ENCODE measurements at places on chromosomes 1 and 21.

DNA sequence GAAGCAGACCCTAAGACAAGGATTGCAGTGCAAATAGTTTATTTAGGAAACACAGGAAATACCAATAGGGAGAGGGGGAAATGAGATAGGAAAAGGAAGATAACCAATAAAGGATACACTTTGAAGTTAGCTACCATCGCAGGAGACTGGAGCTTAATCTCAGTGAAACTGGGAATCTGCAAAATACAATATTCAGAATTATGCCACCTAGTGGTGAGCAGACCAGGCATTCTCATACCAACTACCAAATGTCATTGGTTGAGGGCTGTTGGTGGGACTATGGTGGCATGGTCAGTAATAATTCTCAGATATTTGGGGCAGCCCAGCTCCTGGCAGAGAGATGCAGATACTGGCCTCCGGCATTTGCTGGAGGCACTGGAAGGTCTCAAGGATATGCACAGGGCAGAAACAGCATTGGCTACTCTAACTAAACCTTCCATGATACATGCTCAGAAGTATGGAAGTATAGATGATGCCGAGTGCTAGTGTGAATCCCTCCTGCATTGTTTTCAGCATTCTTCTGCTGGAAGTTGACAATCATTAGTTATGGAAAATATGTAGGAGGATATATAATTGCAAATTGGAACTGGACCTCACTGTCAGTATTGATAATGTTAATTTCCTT, 11.8 kb upstream of the ZFP69B start:
- DNase-seq, result no peak

DNA sequence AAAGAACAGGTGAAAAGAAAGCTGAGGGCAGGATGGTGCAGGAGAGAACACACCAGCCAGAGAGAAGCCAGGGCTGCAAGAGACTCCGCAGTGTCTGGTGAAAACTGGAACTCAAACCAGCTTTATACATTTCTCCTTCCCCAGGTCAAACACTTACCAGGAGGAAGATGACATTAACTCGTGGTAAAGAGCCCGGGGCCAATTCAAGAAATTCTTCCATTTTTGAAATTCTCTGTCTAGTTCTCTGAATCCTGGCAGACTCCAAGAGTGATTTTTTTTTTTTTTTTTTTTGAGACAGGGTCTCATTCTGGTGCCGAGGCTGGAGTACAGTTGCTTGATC, 25.8 kb upstream of the SIPA1L2 start:
- no peak for DNase-seq

GRCh38 chr1:67133177-67133576, 1.6 kb downstream of the C1orf141 start:
- no peak for DNase-seq

- no peak for DNase-seq
Measured at GRCh38 chr1:34186741-34187494, 10.2 kb downstream of the C1orf94 start.

- no peak for DNase-seq
Measured at GRCh38 chr1:198264282-198264681, 107.5 kb downstream of the NEK7 start.

GRCh38 chr1:203048555-203049051, 22.3 kb downstream of the PPFIA4 start:
- no peak for DNase-seq

GRCh38 chr21:37566790-37567615, 200.4 kb downstream of the DYRK1A start:
- DNase-seq, result no peak

DNA sequence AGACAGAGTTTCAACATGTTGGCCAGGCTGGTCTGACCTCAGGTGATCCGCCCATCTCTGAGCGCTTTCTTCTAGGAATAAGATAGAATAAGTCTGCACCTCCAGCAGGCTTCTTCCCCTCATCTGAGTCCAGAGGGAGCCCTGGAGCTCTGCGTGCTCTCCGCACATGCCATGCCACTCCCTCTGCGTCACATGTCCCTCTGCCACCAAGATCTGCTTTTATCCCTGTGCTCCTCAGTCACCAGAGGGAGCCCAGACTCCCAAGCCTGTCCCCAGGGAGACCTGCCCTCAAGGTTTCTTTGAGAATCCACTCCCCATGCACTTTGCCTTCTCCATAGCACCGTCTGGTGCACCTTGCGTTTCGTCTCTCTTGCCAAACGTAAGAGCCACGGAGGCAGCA, 213.0 kb downstream of the CAMTA1 start:
- no peak for DNase-seq

DNA sequence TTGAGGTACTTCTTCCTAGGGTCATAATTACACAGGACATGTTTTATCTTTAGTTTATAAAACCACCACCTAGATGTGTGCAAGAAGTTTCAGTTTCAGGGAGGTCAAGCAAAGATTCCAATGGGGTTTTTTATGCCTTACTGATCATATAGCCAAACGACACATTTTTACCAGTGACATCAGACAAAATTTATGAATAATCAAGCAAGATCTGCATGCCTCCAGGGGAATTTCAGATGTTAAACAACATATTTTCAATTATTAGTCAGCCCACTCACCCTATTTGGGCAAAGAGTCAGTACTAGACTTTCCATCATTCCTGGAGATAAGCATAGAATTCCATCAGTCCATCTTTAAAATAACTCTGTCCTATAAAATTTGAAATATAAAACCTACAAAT, 867.4 kb downstream of the KCNT2 start:
- no peak for DNase-seq

GRCh38 chr1:83854456-83854855, 144.5 kb downstream of the TTLL7 start:
- DNase-seq, result no peak

- DNase-seq, result no peak
Measured at GRCh38 chr1:212977781-212978645, 27.7 kb downstream of the VASH2 start.

DNA sequence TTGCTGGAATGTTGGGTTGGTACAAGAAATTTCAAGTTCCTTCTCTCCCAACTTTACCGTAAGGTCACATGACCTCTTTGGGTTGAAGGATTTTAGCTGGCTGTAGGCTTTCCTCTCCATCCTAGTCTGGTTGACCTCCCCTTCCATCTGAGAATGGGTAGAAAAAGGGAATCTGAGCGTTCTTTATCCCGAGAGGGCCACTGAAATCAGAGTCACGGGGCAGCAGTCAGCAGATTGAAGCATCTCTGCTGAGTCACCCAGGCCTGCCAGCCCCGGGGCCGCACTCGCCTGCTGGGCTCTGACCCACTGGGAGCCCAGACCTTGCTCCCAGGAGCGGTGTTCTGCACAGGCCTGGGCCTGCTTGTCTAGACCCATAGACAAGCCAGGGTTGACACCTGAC, 31.0 kb downstream of the TMCC2 start:
- DNase-seq, result no peak

GRCh38 chr1:90715309-90715708, 1.8 kb downstream of the BARHL2 start:
- DNase-seq, result no peak

GRCh38 chr1:45566722-45567121, 16.1 kb downstream of the AKR1A1 start:
- no peak for DNase-seq

DNA sequence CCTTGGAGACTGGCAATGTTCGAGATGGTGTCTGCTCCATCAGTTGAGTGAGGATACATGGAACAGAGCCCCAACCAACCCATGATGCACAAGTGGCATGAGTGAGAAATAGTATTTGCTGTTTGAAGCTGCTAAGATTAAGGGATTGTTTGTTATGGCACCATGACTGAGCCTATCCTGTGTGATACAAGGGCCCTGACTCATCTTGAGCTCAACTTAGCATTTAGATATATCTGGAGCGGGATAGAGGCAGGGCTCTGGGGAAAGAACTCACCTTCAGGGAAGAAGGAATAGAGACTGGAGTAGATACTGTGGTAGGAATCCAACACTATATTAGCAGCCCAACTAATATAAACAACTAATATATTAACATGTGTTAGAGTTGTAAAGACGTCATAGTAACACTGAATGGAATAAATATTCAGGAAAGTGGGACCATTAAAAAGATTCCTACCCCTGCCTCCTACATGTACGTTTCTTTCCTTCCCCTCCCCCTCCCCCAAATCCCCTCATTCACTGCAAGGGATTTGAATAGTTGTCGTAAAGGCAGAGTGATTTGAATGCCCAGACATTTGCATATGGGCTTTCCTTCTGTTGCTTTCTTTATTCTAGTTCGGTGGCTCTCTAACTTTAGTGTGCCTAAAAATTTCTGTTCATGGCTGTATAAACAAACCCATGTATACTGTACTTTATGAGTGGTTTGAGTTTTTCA, 106.6 kb upstream of the POU3F1 start:
- no peak for DNase-seq

DNA sequence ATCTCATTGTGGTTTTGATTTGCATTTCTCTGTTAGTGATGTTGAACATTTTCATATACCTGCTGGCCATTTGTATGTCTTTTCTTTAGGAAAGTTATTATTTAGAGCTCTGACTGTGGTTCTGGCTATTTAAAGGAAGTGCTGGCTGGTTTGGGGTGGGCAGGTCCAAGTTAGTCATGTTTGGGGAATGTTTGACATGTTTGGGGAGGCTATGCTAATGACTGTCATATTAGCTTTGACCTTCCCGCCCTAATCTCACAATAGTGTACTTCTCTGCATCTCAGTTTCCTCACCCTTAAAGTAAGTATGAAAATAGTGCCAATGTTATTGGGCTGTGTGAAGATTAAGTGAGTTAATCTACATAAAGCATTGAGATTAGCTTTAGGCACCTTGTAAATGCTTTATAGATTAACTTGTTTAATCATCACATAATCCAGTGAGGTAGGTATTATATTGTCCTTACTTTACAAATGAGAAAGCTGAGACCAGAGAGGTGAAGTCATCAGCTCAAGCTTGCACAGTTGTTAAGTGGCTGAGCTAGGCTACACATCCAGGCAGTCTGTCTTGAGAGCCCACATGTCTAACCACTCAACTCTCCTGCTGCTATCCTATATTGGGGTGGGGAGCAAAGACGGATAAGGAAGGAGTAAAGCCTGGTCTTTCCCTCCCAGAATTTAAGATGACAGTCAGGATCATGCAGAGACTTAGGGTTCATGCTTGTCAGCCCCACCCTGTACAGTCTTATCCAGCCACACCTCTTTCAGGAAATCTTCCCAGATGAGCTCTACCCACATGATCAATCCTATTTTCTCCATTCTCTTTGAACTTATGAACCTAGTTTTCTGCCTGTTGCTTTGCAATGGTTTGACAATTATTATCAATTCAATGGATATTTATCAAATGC, 22.8 kb upstream of the CRNN start:
- DNase-seq, result no peak

DNA sequence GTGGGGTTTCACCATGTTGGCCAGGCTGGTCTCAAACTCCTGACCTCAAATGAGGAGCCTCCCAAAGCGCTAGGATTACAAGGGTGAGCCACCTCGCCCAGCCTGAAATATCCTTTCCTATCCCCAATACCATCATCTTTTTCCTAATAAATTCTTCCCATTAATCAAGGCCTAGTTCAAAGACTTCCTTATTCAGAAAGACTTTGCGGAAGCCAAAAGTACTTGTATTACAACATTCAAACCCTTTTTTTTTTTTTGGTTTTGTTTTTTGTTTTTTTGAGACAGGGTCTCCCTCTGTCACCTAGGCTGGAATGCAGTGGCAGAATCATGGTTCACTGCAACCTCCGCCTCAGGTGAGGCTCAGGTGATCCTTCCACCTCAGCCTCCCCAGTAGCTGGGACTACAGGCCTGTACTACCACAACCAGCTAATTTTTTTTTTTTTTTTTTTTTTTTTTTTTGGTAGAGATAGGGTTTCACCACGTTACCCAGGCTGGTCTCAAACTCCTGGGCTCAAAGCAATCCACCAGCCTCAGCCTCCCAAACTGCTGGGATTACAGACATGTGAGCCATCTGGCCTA, 7.6 kb downstream of the SLC19A2 start:
- DNase-seq, result no peak

DNA sequence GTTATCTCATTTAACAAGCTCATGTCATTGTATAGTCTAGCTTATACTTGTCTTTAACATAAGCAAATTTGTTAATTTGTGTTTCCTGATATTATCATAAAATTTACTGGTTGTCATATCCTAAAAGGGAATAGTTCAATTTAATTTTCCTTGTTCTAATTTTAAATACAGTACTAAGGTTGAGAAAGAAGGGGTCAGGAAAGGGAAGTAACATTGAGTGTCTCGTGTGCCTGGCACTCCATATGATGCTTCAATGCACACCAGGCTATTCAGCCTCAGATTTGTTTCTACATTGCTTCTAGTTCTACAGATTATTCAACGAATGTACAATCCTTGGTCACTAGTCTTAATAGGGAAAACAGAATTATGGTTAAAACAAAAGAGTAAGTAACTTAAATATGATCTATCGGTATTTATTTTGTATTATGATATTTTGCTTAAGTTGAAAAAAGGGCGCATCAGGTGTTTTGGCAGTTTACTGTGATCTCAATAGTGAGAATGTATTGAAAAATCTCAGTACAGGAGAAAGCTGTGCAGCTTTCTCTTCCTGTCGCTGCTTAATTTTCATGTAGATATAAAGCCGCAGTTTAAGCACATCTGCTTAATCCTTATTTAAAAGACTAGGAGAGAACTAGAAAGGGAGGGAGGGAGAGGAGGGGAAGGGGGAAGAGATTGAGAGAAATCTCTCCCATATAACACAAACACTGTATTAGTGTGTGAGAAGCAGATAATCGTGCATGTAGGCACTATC, 13.0 kb downstream of the PTPRC start:
- DNase-seq, result no peak

DNA sequence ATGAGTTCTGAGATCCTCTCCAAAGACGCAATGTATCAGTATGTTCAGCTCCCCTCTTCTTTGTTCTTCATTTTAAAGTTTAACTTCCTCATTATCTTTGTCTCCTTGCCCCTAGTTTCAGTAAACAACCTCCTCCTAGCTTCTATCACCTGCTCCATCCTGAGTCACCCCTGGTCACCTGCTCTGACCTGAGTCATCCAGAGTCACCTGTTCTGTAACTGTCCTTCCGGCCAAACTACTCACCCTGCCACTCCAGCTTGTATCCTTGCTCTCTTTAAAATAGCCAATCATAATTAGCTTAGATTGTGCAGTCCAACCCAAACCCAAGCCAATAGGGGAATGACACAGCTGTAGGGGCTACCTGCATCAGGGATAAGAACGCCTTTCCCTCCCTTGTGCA, 332.0 kb downstream of the OLFM3 start:
- DNase-seq, result no peak

- no peak for DNase-seq
Measured at GRCh38 chr1:217135569-217135915, 412.3 kb upstream of the ESRRG start.

GRCh38 chr21:28099001-28099705, 893.5 kb downstream of the LTN1 start:
- DNase-seq, result no peak

- DNase-seq, result no peak
Measured at GRCh38 chr1:177170756-177171535, at the start of gene BRINP2. Gene BRINP2, plus strand, starts transcription at chr1:177170958. Its CDS starts 58,919 bp downstream, at chr1:177229877.

- DNase-seq, result peak; percentile 36
Measured at GRCh38 chr1:204258213-204259115, 44.7 kb upstream of the GOLT1A start.
